ENCODE measurements at places on chromosomes 16 and 17.

DNA sequence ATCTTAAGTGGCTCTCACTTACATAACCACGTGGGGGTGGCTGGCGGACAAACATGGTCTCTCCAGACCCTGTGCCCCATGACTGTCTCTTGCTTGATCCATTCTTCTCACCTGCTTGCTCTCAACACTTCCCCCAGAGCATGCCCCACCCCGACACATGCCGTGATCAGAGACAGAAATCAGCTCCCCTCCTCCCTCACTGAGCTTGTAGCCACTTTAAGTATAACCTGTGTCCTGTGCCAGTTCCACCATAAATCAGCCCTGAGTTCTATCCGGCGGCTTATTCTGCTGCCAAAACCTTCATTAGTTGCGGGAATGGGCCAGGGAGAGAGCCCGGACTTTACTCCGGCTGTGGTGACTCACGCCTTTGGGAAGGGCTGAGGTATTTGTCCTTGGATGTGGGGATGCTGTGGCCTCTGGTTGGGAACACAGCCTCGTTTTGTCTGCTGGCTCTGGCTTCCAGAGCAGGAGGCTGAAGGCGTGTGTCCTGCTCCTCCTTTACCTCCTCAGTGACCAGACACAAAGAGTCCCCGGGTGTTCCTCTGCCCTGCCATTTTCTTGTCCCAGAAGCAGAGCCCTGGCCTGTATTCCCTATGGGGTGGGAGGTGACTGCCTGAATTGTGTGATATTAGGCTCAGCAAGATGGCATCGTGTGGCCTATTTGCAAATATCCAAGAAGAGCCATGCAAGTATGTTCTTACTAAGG, 21.1 kb downstream of the ANKRD40 start:
- DNase-seq: no peak

DNA sequence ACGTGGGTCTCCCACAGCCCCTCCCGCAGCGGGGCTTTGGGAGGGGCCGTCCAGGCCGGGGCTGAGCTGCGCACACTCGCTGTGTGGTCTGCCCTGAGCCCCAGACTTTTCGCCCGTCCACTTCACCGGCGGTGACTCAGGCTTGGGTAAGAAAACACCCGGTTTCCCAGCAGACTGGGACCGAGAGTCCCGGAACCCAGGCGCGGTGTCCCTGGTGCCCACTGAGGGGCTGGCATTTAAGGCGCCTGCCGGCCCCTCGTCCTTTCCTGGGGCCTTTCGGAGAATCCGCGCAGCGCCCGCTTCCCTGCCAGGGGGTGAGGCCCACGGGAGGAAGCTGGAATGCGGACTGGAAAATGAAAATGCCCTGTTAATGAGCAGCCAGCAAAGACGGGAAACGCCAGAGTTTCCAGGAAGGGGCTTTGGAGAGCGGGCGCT, 100.3 kb downstream of the C16orf95 start:
- DNase-seq: no peak

GRCh38 chr16:1196494-1196893, 28.6 kb downstream of the TPSG1 start:
- DNase-seq: no peak

DNA sequence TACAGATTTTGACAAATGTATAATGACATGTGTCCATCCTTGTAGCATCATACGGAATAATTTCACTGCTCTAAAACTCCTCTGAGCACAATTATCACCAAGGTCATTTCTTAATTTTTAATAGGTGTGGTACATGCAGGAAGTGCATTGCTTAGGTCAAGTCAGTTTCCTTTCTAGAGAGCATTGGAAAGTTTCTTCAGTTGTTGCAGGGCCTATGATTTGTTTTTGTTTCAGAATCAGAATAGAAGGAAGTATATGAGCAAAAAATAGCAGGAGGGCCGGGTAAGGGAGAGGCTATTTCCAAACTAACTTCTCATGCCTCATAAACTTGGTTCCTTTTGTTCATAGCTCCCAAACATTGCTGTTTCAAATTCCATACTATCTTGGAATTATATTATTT, 24.0 kb upstream of the SLFN5 start:
- DNase-seq: no peak

DNA sequence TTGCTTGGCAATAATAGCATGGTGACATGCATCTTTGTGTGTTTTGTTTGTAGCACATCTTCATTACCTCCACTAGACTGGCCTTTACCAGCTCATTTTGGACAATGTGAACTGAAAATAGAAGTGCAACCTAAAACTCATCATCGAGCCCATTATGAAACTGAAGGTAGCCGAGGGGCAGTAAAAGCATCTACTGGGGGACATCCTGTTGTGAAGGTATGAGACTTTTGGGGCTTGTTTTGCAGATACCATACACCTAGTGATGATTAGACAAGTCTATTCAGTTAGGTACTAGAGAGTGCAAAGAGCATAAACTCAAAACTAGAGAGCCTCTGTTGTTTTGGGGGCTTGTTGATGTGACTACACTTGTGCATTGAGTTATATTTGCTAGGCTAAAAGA, 41.2 kb downstream of the NFATC3 start:
- no peak for DNase-seq

Measured in NCI-H1930 (cell line).